ENCODE measurements at places on chromosomes 5 and 9.

- DNase-seq: no peak
These were observed 112.8 kb downstream of the MARCHF11 start for GRCh38 chr5:16066810-16067209.

DNA sequence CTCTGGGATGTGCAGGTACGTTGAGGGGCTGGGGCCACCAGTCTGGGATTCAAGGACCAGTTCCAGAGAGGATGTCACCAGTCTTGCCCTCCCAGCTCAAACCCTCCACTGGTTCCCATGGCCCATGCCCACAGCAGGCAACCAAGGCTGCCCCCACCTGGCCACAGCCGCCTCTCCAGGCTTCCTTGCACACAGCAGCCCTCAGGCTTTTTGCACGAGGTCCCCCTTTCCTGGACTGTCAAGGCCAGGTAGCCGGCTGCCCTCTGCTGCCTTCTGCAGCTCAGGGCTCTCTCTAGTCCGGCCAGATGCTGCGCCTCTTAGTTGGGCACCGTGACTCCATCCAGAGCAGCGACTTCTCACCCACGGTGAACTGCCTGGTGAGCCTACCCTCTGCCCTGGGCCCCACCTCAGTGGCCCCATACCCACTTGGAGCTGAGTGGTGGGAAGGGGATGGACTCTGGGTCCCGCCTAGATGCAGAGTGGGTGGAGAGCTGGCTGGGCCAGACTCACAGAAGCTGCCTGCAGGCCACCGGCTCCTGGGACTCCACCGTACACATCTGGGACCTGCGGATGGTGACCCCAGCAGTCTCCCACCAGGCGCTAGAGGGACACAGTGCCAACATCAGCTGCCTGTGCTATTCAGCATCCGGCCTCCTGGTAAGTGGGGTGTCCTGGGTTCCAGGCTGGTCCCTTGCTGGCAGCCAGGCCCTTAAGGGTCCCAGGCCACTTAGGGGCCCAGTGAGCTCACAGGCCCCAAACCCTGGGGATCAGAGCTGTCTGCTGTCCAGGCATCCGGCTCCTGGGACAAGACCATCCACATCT is 2.9 kb downstream of the WDR38 start:
- no peak for DNase-seq

- no peak for DNase-seq
These were observed 52.9 kb upstream of the SLC28A3 start for GRCh38 chr9:84393266-84393950.

- no peak for DNase-seq
These were observed 294.9 kb upstream of the ADAMTS16 start for GRCh38 chr5:4845221-4845620.

- DNase-seq: no peak
These were observed 83.7 kb downstream of the TMEM215 start for GRCh38 chr9:32867026-32867425.

GRCh38 chr5:156584871-156585270 is 257.9 kb downstream of the SGCD start:
- peak; percentile 12 for DNase-seq

DNA sequence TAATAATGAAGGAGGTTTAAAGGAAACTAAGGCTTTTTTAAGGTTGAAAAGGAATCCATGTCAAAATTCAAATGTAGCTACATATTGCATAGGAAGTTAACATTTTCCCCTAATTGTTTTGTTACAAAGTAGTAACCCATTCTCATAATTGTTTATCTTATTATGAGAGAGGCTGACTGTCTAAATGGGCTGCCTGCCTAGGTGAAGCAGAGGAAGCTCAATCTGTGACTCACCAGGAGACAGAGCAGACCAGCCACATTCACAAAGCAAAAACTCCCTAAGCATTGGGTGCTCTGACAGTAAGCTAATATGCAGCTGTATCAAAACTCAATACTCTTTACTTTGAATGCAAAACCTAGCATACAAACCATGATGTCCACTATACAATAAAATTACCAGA is 208.5 kb downstream of the ROR2 start:
- peak; percentile 51 for DNase-seq

GRCh38 chr9:105050296-105050695 is 122.3 kb upstream of the ABCA1 start:
- DNase-seq: no peak

DNA sequence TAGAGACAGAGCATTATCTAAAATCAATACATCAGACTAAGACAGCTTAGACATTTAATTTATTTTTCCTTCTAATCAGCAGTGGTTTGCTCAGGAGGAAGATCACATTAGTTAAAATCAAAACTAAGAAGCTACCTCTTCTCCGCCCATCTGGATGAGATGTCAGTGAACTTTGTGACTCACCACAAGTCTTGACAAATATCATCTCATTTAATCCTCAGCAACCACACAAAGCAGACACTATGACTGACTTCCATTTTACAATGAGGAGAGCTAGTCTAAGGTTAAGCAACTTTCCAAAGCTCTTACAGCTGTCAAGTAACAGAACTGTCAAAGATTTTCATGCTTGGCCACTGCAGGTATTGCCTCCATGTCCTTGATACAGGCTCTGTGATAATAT is 289.5 kb downstream of the DEPDC1B start:
- no peak for DNase-seq

DNA sequence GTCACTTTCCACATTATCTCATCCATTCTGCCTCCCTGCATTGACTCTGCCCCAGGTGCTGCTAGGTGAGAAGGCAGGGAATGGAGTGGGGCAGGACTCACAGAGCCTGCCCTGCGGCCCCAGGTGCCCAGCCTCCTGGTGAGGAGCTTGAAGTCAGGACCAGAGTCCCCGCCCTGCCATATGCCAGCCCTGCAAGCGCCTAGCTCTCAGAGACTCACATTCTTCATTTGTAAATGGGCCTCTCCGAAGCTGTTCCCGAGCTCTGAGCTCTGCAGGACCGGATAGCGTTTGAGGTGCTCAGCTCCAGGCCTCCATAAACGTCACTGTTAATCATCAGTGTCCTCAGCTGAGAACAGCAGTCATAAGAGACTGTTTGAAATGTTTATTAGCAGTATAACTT is 75.1 kb upstream of the STXBP1 start:
- no peak for DNase-seq

- DNase-seq: no peak
These were observed 154.1 kb upstream of the CD180 start for GRCh38 chr5:67350618-67351201.

DNA sequence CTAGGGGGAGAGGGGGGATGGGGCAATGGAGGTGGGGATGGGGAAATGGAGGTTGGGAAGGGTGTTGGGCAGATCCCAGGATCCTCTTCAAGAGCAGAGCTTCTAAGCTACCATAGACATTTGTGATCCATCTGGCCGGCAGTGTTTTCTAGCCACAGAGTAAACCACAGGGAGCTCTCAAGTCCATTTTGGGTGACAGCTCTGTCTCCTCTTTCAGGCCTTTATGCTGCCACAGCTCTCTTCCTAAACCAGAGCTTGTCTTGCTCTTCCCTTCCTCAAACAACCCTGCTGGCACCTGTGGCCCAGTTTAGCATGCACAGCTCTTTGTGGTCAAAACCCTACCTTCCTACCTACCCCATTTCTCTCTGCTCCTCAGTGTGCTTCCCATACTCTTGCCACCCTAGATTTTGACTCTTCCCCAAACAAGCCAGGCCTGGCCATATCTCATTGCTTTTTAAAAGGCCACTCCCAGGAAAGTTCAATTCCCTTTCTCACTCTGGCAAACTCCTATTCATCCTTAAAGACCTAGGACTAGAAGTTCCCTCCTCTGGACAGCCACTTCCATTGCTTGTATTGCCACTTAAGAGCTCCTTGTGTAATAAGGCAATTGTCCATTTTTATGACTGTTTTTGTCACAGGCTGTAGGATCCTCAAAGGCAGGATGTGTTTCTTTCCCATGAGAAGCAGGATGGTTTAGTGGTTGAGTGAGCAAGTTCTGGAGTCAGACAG is 84.3 kb upstream of the PANK3 start:
- no peak for DNase-seq

GRCh38 chr9:98230304-98230703 is 25.1 kb downstream of the TBC1D2 start:
- DNase-seq: no peak

- no peak for DNase-seq
These were observed 27.5 kb downstream of the STK10 start for GRCh38 chr5:172160506-172160905.

DNA sequence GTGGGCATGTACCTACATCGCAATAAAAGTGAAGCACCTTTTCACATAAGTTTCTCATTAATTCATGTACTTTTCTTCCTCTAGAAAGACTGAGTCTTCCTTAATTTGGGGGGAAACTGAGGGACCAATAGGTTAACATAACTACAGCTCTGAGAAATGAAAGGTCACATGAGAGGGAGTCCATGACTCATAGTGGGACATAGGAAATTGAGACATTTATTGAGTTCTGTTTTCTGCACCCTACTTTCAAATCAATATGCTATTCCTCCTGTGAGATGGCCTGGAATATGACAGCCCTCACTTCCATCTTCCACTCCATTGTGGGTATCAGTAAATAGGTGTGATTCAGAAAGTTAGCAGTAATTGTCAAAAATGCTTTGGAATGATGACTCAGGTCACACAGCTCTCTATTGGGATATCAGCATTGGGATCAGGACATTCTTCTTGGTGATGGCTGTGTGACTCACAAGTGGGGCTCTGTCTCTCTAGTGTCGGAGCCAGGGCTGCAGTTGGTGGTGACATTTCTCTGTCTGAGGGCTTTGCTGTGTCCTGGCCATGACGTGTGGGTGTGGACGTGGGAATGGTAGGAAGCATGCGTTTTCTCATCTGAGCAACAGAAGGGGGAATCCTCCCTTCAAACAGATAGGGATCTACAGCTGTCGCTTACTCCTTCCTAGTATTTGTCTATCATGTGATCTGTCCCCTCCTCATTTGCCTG is 125.0 kb downstream of the TRIO start:
- DNase-seq: no peak

GRCh38 chr9:114484215-114484853 is 20.9 kb downstream of the WHRN start:
- DNase-seq: no peak

GRCh38 chr5:82364497-82364896 is 86.3 kb upstream of the RPS23 start:
- peak; percentile 68 for DNase-seq

DNA sequence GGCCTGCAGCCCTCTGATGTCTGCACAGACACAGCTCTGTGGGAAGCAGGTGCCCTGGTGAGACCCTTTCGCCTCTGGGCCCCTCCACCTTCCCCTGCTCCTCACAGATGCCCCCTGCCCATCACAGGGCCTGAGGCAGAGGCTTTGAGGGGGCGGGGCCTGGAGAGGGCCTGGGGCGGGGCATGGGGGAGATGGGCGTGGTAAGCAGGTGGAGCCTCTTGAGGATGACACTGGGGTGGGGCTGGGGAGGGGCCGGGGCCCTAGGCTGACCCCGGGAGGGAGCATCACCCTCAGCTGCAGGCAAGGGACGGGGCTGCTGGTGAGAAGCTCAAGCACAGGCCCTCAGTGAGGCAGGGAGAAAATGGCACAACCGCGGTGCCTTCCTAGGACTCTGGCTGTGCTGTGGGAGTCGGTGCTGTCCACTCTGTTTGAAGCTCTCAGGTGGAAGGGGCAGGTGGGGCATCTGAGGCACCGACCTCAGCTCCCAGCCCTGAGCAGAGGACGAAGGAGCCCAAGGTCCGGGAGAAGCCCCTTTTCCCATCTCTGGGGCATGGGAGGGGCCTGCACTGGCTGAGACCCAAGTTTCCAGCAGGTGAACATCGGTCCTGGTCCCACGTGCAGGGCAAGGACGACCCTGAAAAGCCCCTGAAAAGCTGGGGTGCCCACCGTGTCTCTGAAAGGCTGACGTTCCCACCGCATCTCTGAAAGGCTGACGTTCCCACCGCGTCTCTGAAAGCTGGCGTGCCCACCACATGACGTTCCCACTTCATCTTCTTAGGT is 17.5 kb upstream of the SLC9A3 start:
- DNase-seq: no peak

GRCh38 chr5:170173227-170173626 is 59.6 kb upstream of the C5orf58 start:
- DNase-seq: peak; percentile 65

GRCh38 chr5:33035851-33036527 is 324.9 kb downstream of the NPR3 start:
- no peak for DNase-seq

DNA sequence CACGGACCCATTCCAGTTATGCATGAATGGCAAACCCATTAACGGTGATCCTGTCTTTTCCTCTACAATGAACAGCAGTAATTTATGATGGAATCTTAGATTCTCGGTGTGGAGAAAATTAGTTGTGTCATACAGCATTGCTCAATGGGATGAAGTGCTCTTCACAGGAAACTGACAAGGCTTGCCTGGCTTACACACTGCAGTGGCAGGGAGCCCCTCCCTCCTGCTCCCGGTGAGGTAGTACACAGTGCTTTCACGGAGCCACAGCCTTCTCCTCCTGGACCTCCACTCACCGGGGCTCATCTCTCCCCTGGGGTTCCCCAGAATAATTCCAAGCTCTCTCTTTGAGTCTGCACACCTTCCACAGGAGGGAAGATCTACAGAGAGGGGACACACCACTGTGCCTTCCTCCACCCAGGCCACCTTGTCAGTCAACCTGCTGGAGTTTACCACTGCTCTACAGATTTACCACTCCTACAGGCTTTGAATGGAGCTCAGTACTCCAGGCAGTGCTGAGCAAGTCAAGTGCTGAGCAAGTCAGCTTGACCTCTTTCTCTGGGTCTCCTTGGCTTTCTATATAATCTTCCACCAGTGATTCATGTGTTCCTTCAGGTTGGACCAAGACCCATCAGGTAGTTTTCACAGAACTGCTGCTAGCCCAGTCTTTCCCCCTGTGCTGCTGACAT is 59.1 kb upstream of the TBC1D2 start:
- no peak for DNase-seq

DNA sequence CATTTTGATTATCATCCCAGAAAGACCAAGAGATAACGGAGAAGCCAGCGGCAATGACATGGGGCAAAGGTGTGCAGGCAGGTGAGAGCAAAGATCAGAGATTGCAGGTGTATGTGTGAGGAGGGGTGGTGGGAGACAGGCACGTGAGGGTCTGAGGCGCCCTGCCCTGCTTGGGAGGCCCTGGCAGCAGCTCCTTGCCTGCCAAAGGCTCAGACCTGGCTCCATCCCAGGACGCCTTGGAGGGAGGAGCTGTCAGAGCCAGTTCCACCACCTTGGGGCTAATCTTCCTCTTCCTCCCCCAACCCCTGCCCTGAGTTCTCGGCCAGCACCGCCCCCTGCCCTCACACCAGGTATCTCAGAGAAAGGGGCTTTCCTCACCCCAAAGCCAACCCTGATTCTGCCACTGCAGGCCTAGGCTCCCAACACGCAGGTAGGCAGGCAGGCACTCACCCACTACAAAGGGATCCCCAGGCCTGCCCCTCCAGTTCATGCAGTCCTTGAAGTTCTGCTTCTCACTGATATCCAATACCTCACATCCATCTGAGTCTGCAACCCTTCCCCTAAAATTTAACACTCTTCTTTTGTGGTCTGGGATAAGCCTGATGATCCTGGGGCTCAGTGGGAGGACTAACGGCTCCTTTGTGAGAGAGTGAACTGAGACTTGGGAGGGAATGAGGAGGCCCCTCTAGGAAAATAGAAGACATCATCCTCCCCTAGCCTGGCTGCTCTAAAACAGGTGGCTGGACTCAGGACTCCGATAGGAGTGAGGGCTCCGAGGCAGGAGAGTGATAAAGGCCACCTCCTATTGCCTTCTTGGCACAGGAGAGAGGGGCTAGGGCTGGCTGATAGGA is 1.8 kb downstream of the AQP3 start:
- DNase-seq: no peak

All from stromal cell of bone marrow (primary cell).